ENCODE measurements at places on chromosomes 5 and 9.

GRCh38 chr9:124760719-124761118 is 10.4 kb downstream of the NR6A1 start:
- no peak for DNase-seq

DNA sequence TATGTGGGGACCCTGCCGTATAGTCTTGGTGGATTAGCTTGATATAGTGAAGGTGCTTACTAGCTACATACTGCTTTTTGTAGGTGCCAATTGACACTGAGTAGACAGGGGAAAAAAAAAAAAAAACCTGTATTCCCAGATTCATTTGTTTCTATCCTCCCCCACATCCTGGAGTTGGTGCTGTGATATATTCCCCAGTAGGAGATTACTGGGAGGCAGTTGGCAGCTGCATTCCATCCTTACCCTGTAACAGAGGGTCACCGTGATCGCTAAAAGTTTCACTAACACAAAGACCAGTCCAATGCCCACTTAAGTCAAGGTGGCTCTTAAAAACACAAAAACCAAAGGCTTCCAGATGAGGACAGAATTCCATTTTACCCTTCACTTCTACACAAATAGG is 27.4 kb upstream of the TOMM5 start:
- no peak for DNase-seq

- no peak for DNase-seq
Measured at GRCh38 chr9:20243841-20244240, 378.5 kb downstream of the MLLT3 start.

DNA sequence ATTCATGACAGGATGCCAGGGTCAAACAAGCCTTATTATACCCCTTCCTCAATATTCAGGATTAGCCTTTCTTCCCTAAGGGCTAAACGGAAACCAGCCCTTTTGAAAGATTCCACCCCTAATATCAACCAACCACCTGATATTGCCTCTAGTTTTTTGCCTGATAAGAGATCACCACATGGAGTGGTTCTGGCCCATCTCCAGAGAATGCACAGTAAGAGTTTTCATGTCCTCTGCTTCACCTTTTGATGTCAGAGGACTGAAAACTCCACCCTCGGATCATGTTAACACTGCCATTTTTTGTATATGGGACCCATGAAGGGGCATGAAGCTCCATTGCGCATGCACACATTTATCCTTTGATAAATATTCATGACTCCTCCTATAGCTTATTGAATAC is 5.8 kb upstream of the LNPEP start:
- no peak for DNase-seq

DNA sequence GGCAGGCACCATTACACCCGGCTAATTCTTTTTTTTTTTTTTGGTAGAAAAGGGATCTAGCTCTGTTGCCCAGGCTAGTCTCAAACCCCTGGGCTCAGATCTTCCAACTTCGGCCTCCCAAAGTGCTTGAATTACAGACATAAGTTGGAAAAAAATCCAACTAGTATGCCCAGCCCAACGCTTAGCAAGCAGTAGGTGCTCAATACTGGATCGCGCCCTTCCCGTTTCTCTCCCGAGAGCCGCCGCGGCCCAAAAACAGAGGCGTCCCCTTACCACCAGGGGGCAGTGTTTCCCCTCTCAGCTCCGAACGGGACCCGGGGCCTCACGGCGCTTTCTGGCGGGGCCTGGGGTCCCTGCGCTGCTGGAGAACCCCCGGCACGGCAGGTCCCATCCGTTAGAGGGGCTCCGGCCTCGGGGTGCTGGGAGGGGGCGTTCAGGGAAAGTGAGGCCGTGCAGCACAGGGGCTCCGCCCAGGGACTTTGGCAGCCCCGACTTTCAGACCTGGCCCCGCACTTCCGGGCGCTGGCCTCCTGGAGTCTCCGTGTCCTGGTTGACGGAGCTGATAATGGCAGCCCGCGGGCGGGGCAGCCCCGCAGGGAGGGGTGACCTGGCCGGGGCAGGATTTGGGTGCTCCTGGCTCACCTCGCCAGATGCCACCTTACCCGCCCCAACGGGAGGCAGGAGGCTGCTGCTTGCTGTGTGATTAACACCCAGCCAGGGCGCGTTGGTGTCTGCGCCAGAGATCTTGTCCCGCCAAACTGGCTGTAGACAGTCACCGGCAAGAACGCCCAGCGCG is 15.2 kb downstream of the PTGES start:
- DNase-seq: peak; percentile 84

DNA sequence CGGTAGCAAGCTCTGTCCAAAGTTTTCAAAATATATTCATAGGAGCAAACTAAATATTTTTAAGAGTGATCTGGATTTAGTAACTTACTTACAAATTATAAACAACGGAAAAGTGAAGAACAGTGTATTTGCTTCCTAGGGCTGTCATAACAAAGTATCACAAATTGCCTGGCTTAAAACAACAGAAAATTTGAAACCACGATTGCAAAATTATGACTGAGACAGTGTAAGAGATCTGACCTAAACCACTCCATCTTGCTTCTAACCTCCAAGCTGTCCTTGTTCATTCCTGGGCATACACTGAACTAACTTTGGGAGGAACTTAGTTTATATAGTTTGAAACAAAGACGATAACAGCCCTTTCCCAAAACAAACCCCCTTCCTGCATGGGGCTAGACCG is 202.0 kb upstream of the CDH6 start:
- DNase-seq: no peak

DNA sequence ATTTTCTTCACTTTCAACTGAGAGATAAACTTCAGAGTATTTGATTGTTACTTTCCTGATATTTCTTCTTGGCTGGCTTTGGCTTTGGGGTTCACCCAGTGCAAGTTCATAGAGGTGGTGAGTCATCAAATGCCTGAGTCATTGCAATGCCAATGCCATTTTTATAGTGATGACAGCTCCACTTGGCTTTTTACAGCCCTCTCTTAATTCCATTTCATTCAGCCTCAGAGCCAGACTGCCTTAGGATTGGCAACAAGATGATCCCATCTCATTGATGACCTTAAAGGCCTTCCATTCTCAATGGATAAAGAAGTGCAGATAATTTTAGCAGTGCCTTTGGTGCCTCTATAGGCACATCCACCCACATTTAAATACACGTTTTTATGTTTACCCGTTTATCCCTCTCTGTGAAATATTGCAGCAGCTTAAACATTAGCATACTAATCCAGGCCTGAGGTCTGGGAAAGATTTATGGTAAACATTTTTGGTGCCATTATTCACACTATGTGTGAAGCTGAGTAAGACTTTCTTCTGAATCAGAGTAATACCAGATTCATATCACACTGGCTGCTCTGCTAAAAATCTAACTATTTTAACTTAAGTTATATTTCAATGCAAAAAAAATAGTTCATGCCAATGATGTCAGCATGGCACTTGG is 88.9 kb upstream of the TYRP1 start:
- DNase-seq: peak; percentile 10

DNA sequence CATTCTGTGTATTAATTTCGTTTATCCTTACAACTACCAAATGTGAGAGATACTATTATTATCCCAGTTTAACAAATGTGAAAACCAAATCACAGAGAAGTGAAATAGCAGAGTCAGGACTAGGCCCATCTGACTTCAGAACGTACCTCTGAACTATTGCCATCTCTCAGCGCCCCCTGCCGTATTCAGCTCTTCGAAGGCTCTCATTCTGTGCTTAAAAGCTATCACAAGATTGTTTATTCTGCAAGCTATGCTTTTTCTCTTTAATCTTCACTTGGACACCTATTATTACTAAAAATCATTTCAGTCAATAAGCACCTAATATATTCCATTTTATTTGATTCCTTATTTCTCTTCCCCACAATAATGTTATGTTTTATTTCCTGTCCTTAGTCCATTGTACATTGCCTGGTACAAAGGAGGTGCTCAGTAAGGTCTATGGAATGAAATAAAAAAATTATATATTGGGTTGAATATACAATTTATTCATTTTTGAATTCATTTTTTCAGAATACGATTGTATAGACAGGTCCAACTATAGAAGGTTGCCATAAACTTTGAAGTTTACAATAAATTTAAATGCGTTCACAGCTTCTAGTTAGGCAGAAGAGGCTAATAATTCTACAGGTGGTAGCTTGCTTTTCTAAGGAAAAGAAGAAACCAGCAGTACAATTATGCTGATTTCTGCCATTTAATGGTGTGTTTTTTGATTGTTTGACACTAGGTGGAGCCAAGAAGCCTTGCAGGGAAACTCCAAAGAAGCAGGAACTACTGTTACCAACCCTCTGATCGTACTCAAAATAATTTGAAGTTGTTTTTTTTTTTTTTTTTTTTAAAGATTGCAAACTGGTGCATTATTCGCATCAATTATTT is 202.2 kb upstream of the DMRTA1 start:
- no peak for DNase-seq

GRCh38 chr5:98993512-98993911 is 64.7 kb upstream of the CHD1 start:
- DNase-seq: no peak

DNA sequence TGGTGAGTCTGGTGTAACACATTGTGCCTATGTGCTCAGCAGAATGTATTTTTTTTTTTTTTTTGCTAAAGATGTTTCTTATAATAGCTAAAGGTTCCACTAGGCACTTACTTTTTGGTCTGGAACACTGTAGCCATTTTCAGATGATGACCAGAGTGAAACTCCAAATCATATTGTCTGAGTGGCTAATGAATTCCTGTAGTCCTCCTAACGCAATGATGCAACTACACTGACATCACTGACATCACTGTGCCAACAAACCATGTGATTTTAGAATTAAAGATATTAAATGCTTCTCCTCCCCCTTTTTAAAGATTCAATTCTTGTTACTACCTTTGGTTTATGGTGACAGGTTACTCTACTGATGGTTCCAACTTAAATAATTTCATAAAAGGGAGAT is 28.8 kb downstream of the JAKMIP2 start:
- DNase-seq: no peak

GRCh38 chr9:90097237-90097636 is 492.4 kb downstream of the GADD45G start:
- peak; percentile 34 for DNase-seq

DNA sequence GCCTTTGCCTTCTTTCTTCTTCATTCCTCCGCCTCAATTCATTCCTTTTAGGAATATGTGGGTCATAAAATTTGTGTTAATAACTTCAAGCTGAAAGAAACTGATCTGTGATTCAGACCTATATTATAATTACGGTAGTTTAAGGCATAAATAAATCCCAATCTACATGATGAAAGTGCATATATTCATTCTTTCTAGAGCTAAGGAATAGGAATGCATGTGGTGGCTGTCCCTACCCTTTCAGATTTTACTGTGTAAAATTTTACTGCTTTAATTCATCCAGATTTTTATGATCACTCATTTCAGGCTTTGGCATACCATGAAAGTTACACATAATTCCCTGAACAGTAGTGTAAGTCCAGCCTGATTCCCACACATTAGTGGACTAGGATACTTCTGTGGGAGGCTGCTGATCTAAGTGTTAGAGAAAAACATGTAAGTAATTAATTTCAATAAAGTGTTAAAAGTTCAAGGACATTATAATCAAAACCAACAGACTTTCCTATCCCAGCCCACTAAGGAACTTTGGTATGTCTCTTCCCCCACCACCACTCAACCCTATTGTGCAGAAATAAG is 83.1 kb downstream of the HINT1 start:
- no peak for DNase-seq

DNA sequence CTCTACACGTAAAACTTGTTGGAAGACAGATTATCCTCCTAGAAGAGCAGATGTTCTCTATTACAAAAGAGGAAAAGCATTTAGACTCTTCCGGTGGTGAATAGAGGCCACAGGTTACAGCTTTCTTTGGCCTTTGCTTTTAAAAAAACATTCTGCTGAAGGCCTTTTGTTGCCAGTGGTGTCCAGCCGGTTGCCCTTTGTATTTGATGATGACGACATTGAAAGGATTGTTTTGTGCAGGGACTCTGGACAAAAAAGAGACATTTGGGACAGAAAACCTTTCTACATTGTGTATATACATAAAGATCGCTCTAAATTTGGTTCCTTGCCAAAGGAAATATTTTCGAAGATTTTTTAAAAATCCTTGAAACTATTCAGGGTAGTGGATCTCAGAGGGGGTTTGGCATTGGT is 180.3 kb downstream of the C9orf152 start:
- DNase-seq: no peak

DNA sequence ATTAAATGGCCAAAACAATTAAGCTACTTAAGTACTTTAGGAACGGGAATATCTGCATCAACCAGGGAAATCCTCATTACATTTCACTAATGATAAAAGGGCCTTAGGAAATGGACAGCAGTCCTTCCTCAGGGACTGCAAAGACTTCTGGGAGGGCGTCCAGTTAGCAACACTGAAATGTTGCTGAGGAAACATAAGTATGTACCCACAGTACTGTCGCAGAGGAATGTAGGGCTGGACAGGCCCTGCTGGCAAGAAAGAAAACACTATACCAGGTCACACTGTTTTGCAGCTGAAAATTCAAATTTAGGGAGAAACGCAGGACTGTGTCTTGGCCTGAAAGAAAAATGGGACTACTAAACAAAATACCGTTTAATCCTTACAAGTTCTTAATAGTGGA is 1.3 kb downstream of the C5orf15 start:
- DNase-seq: no peak

DNA sequence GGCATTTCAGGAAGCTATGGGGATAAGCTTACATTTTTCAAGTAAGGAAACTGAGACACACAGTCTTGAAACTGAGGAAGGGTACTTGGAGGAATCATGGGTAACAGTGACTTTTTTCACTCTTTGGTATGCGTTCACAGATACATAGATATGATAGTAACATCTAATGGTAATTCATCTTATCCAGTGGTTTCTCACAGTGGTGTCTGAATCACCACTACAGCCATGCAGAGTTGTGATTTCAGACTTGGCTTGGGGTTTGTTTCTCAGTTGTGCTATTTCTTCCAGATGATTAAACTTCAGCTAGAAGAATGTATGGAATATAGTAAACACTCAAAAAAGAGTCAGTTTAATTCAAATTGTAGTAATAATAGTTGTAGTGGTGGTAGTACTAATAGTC is 239.1 kb upstream of the NUDT12 start:
- no peak for DNase-seq

DNA sequence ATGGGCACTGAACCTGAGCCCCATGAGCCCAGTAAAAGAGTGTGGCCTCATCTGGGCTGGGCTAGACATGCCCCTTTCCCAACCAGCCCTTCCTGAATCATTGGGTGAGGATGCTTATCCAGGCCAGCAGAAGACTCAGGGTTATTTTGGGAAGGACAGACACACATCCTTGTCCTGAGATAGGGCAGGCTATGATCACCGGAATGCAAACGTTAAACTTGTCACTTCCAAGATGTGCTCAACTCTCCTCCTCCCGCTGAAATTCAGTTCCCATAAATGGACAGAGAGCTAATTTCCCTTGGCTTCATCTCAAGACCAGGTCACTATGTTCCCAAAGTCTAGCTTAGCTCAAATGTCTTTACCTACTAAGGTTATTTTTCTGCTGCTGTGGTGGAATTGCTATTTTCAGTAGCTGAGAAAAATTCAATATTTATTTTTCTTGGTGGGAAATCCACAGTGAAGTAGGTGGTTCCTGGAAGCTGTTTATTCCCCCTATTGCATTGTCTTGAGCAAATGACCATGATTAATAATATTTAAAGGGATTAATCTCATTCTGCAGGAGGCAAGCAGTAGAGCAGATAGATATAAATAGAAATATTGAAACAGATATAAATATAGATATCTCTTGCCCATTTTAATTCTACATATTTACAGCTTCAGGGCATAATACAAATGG is 70.0 kb downstream of the NXNL2 start:
- DNase-seq: no peak
